ENCODE measurements at places on chromosomes 6 and 20.

DNA sequence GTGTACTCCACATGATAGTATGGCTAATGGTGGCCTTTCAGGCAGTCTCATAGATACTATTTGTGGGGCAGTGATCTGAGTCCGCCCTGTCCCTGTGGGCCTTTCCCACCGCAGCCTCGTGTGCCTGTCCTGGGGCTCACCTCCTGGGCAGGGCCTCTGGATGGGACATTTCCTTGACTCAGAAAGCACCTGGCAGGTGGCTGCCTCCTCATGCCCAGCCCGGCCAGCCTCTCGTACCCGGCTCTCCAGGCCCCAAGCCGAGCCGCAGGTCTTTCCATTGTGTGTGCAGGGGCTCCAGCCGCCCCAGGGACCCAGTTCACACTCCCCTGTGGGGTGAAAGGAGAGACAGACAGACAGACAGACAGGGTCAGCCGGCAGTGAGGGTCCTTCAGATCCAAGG is 38.3 kb downstream of the RSPO4 start:
- no peak for DNase-seq

GRCh38 chr20:63942969-63943807 is 13.0 kb downstream of the UCKL1 start:
- no peak for DNase-seq

DNA sequence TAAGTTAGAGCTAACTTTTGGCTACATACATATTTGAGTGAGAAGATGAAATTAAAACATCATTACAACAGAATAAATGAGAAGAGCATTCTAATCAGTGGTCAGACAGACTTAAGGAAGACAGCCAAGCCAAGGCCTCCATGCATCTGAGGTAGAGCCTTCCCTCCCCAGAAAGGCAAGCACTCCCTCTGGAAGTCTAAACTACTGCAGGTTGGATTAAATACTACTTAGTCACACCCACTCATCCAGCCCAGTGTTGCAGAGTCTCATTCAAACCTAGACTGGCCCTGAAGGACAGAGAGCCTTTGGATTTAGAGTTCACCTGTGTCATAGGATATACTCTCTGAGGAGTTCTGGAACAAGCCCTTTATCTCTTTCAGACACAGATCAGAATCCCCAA is 29.2 kb downstream of the TMX4 start:
- no peak for DNase-seq

- no peak for DNase-seq
These were observed 62.0 kb downstream of the SYNE1 start for GRCh38 chr6:152575161-152575560.

DNA sequence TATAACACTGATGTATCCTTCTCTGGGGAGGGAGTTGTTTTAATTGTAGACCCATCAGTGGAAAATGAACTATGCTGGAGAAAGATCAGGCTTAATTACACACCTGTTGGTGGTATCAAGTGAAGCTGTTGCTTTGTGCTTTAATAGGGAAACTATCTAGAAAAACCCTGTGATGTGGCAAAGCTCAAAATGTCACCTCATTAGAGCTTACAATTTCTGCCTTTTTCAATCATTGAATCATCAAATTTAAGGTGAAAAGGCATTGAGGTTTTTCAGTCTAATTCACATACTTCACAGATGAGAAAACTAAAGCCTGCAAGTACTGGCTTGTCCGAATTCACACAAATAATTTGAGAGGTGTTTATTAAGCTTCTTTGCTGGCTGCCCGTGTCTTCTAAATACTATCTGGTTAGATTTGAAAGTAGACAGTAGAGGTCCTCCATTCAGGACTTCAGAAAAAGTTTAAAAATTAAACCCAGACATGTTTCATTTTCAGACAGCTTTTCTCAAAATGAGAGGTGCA is 143.3 kb upstream of the MAP3K7 start:
- no peak for DNase-seq

- DNase-seq, result no peak
These were observed 392.4 kb downstream of the BMP2 start for GRCh38 chr20:7159903-7160302.

- DNase-seq, result peak; percentile 70
These were observed 2.0 kb downstream of the MMP9 start for GRCh38 chr20:46010491-46011391.

GRCh38 chr6:53532061-53532797 is 12.7 kb downstream of the GCLC start:
- DNase-seq, result no peak

- DNase-seq, result no peak
These were observed 38.4 kb downstream of the VSTM2L start for GRCh38 chr20:37941332-37941731.

DNA sequence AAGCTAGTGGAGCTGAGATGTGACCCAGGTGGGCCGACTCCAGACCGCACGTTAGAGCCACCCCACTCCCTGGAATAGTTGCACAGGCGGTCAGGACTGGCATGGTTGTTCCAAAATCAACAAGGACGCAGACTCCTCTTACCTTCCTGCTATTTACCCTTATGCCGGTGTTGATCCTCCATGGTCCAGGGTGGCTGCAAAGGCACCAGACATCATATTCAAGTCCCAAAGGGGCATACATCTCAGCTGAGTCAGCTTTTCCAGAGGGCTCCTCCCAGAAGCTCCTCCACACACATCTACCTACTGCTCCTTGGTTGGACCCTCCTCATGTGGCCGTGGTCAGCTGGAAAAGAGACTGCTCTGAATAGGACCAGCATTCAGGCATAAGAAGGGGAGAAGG is 112.2 kb downstream of the SYCP2 start:
- DNase-seq, result no peak

GRCh38 chr6:114989279-114989964 is 646.6 kb upstream of the HS3ST5 start:
- no peak for DNase-seq

DNA sequence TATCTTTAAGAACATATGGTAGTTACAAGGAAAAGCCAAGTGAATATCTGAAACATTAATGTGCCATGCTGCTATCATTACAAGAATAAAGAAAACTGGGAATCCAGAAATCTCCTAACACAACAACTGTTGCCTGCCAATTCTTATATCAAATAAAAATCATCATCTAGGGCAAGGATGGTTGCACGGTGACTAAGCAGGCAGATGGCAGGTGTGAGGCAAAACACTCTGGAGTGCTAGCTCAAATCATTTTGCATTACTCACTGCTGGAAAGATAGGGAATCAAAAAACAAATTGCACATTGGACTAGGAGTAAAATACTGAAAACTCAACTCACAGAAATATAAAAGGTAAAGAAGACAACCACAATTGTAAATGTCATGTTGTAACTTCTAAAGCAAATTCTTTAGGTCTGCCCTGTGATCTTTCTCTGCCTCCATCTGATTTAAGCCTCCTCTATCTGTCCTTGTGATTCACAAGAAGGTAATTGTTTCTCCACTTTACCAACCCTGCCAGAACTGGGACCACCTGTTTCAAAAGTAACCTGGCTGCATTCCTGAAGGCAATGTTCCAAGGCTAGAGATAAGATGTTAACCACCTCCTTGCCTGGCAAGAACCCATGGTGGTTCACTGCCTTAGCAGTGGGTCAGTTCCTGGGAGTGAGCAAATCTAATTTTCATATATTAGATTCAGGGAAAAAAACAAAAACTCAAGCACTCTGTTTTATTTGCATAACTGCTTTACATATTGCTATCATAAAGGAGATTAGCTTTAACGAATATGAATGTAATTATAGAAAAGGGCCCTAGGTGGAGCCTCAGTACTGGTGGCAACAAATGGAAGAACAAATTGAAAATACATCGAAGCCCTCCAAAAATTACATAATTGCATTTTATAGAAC is 33.1 kb upstream of the LCA5 start:
- DNase-seq, result peak; percentile 31
